ENCODE measurements at places on chromosomes 2 and 18.
A peak's percentile ranks its signal among the peaks of the same experiment; 100 is the strongest.

DNA sequence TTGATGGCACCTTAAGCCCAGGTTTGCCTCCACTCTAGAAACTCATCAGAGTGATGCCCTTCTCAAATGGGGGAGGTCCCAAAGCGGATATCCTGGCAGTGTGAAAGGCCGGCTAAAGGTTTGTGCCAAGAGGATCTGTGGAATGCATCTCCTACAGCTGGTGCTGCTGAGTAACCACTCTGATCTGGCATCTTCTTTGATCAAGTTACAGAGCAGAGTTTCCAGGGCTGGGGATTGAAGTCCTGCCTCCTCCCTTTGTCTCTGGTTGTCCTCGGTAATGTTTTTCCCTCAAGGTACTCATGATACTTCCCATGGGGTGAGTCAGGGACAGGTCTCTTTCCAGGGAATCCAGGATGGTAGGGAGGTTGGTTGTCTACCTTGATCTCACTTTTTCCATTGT is 24.6 kb downstream of the PRKRA start:
- no peak for DNase-seq

DNA sequence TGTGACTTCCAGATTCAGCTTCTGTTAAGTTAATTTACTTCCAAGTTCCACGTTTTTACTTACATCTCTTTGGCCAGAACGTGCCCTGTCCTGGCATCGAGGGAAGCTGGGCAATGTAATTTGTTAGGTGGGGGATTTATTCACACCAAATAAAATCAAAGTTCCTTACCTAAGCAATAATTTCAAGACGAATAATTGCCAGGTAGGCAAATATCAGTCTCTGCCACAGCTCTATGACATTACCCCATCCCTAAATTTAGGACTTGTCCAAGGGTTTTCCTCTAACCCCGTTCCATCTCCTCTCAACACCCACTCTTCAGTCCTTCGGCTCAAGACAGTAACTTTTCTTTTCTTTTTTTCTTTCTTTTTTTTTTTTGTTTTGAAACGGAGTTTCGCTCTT is 38.3 kb upstream of the LAMA1 start:
- no peak for DNase-seq

DNA sequence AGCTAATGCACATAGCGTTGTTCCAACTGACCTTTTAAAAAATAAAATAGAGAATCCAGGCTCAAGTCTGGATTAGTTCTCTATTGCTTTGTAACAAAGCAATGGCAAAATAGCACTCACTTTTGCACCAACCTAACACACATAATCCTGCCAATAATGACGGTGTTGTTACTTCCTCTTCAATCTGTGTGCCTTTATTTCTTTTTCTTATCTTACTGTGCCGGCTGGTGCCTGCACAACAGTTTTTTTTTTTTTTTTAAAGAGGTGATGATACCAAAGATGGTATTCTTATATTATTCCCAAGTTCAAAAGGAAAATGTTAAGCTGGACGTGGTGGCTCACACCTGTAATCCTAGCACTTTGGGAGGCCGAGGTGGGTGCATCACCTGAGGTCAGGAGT is 3.4 kb downstream of the PLB1 start:
- DNase-seq, result no peak

GRCh38 chr2:63651861-63652651 is 63.3 kb downstream of the MDH1 start:
- DNase-seq, result no peak

DNA sequence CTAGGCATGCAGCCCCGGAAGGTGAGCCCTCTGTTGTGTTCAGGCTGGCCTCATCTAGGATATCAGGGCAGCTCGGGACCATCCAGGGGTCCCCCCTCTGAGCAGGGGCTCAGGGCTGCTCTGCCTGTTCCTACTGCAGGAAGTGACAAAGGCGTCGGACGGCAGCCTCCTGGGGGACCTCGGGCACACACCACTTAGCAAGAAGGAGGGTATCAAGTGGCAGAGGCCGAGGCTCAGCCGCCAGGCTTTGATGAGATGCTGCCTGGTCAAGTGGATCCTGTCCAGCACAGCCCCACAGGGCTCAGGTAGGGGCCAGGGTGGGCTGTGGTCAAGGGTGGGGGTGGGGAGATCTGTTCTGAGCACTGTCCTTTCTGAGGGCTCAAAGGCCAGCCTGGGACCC is 13.1 kb downstream of the KCNIP3 start:
- no peak for DNase-seq

DNA sequence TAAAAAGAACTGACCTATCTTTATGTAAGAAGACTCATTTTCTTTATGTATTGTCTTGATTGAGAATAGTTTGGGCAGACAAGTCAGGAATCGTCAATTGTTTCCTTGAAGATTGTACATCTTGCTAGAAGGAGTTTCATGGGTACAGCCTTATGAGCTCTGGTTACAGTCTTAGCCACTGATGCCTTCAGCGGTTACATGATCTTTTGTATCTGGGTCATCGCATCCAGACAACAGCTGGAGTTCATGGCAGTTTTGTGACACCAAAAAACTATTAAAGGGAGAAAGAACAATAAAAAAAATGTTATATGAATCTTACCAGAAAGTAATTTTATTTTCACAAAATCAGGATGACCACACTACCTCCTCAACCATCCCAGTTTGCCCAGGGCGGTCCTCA is 520.5 kb upstream of the CDH7 start:
- DNase-seq, result no peak

DNA sequence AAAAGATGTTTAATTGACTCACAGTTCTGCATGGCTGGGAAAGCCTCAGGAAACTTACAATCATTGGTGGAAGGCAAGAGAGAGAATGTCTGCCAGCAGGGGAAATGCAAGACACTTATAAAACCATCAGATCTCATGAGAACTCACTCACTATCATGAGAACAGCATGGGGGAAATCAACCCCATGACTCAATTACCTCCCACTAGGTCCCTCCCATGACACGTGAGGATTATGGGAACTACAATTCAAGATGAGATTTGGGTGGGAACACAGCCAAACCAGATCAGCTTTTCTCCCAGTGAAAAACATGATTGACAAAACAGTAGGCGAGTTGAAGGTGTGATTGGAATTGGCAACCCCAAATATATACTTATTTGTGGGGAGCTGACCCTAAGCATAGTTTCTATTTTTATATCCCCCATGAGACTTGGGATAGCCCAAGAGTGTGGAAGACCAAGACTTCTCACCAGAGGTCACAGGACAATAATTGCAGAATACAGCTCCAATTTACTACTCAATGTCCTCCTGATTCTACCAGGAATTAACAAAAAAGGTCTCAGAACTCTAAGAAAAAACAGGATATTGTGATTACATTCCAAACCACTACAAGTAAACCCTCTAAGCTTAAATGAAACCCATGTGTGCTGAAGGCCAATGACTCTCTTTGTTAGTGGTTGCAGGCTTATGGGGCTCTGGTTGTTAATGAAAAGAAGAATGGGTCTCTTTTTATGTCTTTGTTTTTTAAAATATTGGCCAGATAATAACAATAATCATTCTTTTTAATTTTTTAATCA is 96.1 kb upstream of the PIK3C3 start:
- no peak for DNase-seq

DNA sequence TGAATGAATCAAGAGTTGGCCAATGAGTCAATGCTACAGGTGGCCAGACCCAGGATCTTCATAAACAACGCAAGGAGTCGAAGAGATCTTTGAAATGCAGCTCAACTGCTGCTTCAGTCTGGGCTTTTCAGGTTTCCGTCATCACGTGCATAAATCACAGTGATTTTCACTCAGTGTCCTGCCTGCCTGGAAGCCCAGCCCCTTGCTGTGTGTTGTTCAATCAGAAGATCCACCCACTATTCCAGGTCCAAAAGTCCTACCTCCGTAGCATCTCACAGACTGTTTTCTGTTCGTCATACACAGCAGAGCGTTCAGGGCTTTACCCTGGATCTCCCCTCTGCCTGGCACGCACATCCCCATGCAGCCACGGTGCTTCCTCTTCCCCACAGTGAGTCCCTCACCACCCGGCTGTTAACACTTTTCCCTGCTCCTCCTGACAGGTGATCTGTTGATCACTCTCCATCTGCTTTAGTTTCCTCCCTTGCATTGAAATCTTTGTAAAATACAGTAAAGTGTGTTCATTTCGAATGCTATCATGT is 216.3 kb downstream of the MYT1L start:
- DNase-seq, result no peak

- no peak for DNase-seq
Observed at GRCh38 chr2:12778811-12779579, 62.3 kb downstream of the TRIB2 start.

- no peak for DNase-seq
Observed at GRCh38 chr2:33207151-33207740, 260.5 kb downstream of the LTBP1 start.

DNA sequence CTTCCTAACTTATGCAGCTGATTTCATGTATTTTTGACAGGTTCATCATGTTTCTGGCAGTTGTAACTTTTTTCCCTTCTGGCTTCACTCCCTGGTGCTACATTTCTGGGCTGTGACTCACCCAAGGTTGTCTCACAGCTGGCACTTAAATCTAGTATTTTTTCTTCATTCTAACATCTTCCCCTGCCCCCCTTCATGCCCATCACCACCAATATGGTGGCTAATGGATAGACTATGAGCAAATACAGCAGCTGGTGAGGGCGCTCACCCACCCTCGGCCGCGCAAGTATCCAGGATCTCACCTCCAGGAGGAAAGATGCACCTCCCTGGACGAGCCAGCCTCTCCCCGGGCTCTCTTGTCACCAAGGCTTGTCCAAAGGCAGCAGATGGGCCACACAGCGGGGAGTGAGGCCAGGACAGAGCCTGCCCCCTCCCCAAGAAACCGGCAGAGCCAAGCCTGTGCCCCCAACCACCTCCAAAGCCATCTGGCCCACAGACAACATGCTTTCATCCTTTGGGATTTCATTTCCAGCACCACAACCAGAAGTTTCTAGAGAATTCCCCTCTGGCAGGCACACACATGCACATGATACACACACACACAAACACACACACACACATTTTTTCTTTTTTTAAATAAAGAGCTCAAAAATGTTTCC is 39.1 kb downstream of the ATOH8 start:
- no peak for DNase-seq

DNA sequence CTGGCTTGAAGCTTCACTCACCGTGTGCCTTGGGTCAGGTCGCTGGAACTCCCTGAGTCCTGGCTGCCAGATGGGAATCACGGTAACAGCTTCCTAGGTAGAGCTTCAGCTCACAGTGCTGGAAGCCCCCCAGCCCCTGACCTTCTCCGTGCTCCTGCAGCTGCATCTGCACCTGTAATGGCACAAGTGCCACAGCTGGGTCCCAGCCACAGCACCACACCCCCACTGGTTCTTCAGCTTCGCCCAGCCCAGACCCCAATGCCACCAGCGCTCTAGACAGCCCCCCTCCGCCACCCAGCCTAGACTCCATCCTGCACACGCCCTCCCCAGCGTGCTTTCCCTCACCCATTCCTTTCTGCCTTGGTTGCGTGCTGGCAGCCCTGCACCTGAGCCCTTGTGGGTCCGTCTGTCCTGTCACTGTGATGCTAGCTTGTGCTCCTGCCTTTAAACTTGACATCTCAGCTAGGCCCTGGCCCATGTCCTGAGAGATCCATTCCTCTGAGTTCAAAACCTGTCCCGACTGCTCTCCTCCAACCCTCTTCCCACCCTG is 7.6 kb upstream of the ESPNL start:
- peak; percentile 22 for DNase-seq

- DNase-seq, result peak; percentile 89
Observed at GRCh38 chr2:127064642-127065250, 42.2 kb downstream of the BIN1 start.

DNA sequence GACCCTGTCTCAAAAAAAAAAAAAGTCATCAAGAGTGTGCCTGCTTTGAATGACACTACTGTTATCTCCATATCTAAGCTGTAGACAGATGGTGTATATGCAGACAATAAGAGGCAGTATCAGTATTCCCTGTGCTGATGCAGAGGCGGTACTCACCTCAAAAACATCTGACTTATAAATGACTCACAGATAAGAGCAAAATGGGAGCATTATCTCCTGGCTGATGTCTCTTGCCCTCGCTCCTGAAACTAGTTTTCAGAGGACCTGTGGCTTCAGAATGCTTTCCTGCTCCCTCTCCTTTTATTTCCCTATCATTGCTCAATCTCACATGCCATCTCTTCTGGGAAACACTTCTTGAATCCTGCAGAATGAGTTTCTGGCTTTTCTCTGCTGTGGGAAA is 289.6 kb downstream of the PTPRM start:
- no peak for DNase-seq

DNA sequence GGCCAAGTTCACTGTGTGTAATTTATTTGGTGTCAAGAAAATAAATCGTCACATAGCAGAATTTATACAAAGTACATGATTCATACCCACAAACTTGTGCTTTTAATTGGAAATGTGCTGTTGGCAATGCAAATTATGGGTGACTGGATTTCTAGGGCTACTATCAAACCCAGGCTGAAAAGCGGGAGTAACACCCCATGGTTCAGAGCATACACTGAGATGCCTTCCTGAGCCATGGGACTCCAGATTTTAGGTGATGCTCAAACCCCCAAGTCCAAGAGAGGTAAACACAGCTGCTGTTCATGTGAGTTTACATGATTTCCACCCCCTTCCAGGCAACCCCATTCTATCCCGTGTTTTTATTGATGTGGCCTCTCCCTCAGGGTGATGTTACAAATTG is 565.9 kb upstream of the ID2 start:
- no peak for DNase-seq
